LHCN-M2 (cell line): ENCODE measurements at places on chromosomes 5 and 9. TPM values are rescaled to one million over a fixed set of nuclear protein-coding genes. Genes with fewer than 3 reads are reported as not detected.

GPR21 gene
- 0.11 TPM in 1 of 2 replicates, not detected in the other for total RNA-seq

SPATA31C1 gene
- total RNA-seq, result not detected in 2 replicates

CBY3 gene
- total RNA-seq, result not detected in 2 replicates

TXN gene
- total RNA-seq, result 243 and 247 TPM in 2 replicates

AQP3 gene
- 16.4 and 40.1 TPM in 2 replicates for total RNA-seq

SAPCD2 gene
- 16.1 and 17.7 TPM in 2 replicates for total RNA-seq

NR3C1 gene
- 46.7 and 47.1 TPM in 2 replicates for total RNA-seq

TNFSF8 gene
- total RNA-seq, result not detected in 2 replicates

RASGEF1C gene
- not detected in 2 replicates for total RNA-seq

CKMT2 gene
- total RNA-seq, result not detected in 2 replicates

TIGD6 gene
- total RNA-seq, result 5.6 and 6.9 TPM in 2 replicates
